ENCODE measurements at places on chromosomes 2 and 18.

DNA sequence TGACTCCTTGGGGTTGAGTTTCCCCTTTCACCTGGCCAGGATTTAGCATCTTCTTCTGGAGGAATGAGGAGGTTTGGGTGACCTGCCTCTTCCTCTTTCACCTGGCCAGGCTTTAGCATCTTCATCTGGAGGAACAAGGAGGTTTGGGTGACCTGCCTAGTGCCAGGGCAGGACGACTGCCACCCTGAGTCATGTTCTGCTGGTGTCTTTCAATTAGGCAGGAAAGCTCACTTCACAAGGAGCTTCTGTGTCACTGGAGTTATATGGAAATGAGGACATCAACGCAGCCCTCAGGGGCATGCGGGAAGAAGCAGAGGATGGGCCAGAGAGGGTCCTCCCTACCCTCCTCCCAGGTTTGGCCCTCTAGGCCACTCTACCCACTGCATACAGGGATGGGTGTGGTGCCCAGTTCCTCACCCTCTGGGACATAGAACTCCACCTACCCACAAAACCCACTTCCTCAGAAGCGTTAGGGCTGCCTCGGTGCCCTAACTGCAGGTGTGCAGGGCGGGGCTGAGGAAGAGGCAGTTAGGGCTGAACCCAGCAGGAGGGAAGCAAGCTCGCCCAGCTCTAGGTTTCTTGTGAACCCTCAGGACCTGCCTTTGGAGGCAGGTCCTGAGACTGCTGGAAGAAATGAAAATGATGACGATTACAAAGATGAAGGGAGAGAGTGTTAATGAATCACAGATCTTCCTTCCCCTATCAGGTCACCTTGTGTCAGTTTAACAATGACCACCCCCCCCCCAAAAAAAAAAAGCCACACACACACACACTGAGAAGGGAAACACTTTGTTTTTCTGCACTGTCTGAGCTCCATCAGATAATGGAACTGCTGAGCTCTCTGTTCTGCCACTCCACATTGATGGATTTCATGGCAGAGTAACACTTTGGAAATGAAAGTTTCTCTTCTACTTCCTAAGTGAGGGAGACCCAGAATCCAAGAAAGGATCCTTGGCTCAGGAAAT is 71.0 kb downstream of the ARL4C start:
- no peak for DNase-seq

DNA sequence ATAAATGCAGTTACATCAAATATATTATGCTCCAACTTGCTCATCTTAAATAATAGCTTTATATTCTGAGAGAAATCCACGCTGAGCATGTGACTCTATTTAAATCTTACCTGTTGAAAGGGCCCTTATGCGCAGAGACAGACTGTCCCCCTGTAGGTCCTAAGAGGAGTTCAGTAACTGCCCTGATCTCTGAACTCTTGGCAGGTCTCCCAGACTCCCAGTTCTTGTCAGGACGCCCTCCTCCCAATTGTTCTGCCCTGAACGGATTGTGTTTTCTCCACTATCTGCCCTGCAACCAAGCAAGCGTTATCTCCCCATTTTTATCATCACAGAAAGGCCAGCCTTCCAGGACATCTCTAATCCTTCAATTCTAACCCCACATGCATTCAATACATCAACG is 954.6 kb downstream of the TSN start:
- DNase-seq = no peak

DNA sequence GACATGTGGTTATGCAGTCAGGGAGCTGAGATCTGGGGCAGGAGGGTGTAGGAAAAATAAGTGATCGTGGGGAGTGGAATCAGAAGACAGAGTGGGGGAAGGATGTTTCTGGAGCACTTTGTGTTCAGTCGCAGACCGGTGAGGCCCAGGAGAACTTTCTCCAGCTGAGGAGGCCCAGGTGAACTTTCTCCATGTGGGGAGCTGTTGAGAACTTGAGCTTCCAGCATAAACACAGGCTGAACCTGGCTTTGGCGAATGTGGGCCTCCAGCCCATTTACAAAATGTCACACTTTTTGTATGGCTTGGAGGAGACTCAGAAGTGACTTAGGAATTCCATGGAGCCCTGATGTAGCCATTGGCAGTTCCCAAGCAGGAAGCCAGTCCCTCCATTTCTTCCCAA is 108.5 kb downstream of the VAPA start:
- DNase-seq = no peak

- no peak for DNase-seq
Measured at GRCh38 chr2:74498500-74499266, 720 bp downstream of the LBX2 start.

GRCh38 chr2:176834226-176834625 is 378.4 kb upstream of the HNRNPA3 start:
- DNase-seq = no peak

- no peak for DNase-seq
Measured at GRCh38 chr2:230863031-230863430, 1.7 kb upstream of the ITM2C start.

GRCh38 chr2:39875914-39876267 is 96.8 kb upstream of the THUMPD2 start:
- DNase-seq = no peak

DNA sequence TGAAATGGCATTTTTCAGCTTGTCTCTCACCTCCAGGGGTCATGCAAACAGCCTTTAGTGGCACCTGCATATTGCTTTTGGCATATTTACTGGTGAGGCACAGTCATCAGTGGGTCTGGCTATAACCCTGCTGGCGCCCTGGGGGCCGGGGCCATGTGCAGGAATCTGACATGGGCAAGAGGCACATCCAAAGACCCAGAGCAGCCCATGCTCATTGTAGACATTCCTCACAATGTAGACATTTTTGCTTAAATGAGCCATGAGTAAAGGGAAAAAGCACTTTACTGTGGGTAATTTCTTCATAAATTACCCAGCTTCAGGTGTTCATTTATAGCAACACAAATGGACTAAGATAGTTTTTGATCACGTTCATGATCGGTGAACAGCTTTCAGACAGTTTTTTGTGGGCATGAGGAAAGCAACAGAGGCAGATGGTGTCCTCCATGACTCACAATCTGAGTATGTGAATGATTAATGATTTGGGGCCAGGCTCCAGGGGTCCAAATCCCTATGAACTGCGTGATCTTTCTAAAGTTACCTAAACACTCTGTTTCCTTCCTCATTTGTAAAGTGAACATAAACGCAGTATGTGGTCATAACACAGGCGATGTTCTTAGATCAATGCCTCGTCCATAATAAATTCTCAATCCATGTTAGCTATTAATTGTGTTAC is 85.8 kb downstream of the LIPG start:
- DNase-seq = peak; percentile 56

GRCh38 chr2:217379807-217380206 is 519.9 kb upstream of the TNP1 start:
- no peak for DNase-seq

- no peak for DNase-seq
Measured at GRCh38 chr2:139825726-139826125, 1045.5 kb upstream of the NXPH2 start.

DNA sequence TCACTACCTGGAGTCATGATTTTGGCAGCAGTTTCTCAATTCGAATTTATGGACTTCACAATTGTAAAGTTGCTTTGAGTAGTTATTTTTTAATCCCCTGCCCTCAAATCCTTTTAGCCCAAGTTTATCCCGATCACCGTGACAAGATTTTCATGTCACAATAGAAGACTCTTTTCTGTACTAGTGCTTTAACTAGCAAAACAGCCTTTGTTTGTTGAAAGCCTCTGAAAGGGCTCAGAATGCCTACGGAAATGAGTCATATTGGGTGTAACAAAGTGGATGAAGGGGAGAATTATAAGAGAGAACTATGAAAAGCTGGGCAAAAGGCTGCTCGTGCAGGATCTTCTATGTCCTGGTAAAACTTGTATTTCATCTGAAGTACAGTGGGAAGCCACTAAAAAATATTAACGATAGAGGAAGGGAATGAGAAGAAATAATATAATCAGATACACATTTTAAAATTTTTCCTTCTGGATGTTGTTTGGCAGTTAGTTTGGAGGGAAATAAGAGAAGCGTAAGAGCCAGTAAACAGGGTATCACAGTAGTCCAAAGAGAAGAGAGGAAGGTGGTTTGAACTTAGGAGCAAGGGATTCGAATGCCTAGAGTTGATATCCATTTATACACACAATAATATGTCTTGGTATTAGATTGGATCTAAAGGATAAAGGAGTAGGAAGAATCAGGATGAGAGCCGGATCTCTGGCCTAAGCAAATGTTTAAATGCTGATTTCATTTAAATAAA is 114.9 kb downstream of the GALNT13 start:
- DNase-seq = no peak

GRCh38 chr2:84768840-84769239 is 112.0 kb downstream of the TRABD2A start:
- DNase-seq = no peak

- no peak for DNase-seq
Measured at GRCh38 chr2:172087780-172088244, 2.5 kb downstream of the DLX1 start.

DNA sequence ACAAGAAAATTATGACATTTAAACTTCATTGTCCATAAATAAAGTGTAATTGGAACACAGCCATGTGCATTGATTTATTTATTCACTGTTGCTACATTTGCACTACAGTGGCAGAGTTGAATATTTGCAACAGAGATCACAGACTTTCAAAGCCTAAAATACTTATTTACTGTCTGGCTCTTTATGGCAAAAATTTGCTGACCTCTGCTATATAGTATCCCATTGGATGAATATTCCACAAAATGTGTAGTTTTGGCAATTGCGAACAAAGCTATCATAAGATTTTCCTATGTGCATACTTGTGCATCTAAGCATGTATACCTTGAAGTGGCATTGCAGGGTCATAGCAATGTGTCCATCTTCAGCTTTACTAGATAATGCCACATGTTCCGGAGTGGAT is 32.1 kb downstream of the CCDC85A start:
- no peak for DNase-seq

- DNase-seq = no peak
Measured at GRCh38 chr2:127678531-127678930, 3.2 kb upstream of the LIMS2 start.

DNA sequence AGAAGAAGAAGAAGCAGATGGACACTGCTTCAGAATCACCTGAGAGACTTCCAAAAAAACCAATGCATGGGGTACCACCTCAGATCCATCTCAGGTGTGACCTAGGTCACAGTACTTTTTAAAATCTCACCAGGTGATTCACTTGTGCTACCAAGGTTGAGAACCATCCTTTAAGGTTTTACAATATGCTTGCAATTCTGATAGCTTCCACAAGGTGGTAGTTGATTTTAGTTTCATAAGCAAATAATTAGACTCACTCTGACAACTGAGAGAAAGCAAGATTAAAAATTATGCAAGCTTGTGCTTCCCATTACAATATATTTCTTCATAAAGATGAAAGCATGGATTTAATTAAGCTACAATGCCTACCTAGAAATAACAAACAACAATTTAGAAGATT is 355.1 kb downstream of the EN1 start:
- DNase-seq = peak; percentile 12

GRCh38 chr2:14188446-14188845 is 444.1 kb upstream of the LRATD1 start:
- DNase-seq = no peak

GRCh38 chr2:172917716-172918115 is 157.9 kb upstream of the MAP3K20 start:
- no peak for DNase-seq

GRCh38 chr2:6722574-6722973 is 143.1 kb downstream of the CMPK2 start:
- DNase-seq = no peak

GRCh38 chr2:11850082-11850481 is 103.7 kb downstream of the LPIN1 start:
- DNase-seq = no peak

- peak; percentile 23 for DNase-seq
Measured at GRCh38 chr18:63477968-63478367, 1.2 kb downstream of the SERPINB5 start.

DNA sequence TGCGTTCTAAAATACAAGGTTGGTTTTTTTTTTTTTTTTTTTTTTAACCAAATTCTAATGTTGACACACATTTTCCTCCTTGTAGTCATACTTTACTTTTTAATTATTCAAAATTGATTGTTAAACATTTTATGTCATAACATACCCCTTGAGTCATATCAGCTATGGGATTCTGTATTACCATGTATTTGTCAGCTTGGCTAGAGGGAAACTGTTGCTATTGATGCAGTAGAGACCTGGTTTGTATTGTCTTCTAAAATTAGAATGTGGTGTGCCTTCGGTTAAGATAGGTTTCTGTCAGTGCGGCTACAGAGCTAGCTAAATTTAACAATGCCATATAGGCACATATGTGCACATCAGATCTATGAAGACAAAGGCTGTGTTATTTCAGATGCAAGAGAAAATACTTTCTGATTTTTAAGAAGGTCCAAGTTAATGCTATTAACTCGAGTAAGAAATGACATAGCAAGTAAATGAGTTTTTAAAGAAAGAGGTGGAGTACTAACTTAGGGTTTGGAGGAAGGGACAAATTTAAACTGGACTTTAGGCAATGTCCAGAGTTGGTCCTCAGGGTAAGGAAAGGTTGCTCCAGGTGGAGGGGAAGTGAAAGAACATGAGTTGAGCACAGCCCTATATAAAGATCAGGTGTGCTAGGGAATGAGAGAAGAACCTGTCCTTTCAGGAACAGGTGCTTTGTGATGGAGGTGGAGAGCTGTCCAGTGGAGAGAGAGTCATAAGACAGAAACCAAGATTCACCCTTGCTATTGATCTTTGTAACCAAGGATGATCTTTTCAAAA is 152.3 kb downstream of the PRPF40A start:
- no peak for DNase-seq

Data from fibroblast of skin of scalp (primary cell).